ENCODE measurements at places on chromosomes 6 and 20.

- no peak for DNase-seq
Measured at GRCh38 chr6:111777357-111777756, 95.9 kb downstream of the FYN start.

DNA sequence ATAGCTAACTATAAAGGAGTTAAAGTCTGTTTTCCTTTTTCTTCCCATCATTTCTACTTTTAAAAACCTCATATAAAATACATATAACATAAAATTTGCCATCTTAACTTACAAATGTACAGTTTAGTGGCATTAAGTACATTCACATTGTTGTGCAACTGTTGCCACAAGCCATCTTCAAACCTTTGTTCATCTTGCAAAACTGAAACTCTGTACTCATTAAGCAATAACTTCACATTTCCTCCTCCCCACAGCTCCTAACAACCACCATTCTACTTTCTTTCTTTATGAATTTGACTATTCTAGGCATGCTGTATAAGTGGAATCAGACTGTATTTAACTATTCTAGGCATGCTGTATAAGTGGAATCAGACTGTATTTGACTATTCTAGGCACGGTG is 4.5 kb downstream of the CCDC170 start:
- peak; percentile 84 for DNase-seq

GRCh38 chr6:1841136-1841535 is 231.4 kb downstream of the FOXC1 start:
- no peak for DNase-seq

DNA sequence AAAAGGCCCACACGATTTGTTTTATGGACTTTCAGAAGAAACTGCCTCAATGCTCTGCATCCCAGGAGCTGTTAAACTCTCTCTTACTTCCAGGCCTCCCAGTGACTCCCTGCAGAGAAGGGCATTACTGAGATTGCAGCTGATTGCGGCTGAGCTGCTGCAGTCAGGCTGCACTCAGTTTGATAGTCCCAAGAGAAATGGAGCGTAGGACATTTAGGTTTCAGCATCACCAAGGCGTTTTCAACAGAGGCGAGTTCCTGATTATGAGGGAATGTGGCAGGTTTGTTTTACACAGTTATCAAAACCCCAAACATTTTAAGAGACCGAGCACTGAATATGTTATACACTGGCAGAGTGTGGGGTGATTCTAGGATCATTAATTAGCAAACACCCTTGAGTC is 145.6 kb downstream of the TBX18 start:
- DNase-seq = no peak

GRCh38 chr20:40718982-40719729 is 30.1 kb upstream of the MAFB start:
- DNase-seq = no peak

- no peak for DNase-seq
Measured at GRCh38 chr6:156102129-156102528, 646.5 kb upstream of the NOX3 start.

DNA sequence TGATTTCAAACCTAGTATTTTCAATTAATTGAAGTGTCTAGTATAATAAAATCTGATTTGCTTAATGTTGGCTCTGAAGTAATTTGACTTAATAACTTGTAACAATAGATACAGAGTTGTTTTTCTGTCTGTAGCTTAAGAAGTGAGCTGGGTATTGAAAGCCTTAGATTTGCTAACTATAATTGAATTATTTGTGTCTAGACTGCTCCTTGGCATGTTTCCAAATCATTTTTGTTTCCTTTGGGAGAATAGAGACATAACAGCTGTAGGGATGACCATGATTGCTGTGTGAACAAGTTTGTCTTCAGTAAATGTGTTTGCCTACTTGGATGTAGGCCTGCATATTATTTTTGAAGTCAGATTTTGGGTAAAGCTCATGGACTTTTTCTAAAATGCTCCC is 115.4 kb downstream of the SCAF8 start:
- no peak for DNase-seq

- DNase-seq = no peak
Measured at GRCh38 chr6:47405273-47405672, 72.3 kb upstream of the CD2AP start.

DNA sequence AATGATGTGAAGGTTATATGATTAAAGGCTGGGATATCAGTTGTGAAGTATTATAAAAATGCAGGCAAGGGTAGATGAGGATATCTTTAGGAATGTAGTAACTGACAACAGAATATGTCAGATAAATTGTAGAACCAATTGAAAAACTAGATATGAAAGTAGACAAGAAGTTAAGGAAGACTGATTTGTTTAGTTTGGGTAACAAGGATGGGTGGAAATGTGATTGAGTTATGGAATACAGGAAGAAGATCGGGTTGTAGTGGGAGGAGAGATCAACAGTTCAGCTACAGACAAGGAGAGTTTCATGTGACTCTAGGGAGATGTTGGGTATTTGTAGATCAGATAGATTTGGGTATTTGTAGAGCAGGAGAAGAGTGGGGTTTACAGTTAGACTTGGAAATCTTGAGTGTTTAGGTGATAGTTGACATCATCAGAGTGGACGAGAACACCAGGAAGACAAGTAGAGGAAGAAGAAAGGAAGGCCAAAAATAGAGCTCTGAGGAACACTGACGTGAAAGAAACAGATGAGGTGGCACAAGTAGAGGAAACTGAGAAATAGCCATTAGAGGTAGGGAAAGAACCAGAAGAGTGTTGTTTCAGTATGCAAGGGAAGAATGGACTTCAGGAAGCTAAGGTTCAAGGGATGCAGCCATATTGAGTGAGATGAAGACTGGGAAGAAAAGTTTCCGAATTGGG is 12.1 kb upstream of the TSPYL1 start:
- no peak for DNase-seq

GRCh38 chr20:23362392-23363256 is 642 bp downstream of the GZF1 start:
- no peak for DNase-seq
